Stimulated activated CD4-positive, alpha-beta T cell treated with anti-CD3 and anti-CD28 coated beads, Interleukin-1b, Interleukin-23, amount 100 ng/mL, for 4 hours (primary cell): ENCODE measurements at places on chromosomes 3 and 15.

DNA sequence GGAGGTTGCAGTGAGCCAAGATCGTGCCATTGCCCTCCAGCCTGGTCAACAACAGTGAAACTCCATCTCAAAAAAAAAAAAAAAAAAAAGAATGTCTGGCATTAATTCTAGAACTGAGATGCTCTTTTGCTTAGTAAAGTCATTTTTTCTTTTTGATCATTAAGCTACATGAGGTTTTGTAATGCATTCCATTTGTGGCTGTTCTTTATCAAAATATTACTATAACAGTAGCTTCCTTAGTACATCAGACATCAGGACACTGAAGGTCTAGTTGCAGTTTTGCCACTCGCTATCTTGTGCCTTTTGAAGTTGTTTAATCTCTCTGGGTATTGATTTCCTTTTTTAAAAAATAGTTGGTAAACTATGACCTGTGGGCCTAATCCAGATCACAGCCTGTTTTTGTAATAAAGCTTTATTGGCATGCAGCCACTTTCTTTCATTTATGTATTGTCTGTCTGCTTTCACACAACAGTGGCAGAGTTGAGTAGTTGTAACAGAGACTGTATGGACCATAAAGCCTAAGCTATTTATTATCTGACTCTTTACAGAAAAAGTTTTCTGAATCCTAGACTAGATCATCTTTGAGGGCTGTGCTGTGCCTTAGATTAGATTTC lies 76.6 kb downstream of the SLC25A26 start:
- no peak for DNase-seq

DNA sequence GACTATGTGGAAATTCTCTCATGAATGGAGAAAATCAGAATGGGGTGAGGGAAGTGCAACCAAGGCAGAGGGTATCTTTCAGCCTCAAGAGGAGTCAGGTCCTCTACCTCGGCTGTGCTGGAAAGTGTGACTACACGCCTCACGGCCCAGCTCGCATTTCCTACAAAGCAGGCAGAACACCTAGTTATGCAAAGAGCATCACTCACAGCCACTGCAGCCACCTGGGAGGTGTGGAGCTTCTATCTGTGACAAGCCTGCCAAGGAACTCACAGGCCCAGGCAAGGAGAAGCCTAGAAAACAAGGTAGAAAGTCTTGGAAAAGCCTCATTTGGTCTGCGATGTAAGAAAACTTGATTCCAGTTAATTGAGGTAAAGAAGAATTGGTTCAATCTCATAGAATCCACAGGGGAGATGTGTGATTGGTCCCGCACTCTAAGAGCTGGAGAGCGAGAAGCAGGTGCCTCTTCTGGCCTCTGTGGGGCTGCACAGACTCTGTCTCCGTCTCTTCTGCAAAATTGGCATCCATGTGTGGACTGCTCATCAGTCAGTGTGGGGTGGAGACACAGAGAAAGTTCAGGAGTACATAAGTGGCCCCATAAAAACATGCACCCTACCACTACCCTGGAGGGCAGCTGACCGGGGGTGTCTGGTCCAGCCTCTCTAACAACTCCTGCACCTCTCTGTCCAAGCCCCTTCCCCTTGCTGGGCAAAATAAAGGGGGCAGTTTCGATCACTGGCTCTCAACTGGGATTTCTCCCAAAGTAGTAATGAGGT lies 76.8 kb downstream of the TAMM41 start:
- DNase-seq, result no peak

GRCh38 chr3:23874359-23875112 lies 42.3 kb downstream of the NKIRAS1 start:
- DNase-seq, result no peak

DNA sequence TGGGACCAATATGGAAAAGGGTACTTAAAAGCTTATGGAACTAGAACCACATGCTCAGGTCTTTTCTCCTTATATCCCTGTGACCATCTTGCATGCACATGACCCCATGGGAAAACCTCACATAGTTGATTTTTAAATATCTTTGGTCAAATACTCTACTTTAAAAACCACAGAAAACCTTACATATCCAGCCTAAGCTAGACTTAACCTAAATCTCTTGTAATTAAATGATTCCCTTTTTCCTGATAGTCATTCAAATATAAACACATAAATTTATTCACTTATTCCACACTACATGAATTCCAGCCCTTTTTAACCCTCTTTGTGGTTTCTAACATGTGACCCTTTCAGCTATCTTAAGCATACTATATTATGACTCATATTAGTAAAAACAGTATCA lies 46.8 kb downstream of the DNAJC13 start:
- DNase-seq, result no peak

GRCh38 chr3:186979852-186980251 lies 49.5 kb downstream of the ST6GAL1 start:
- no peak for DNase-seq
